ENCODE measurements at places on chromosomes 11 and 22. TPM values are rescaled to one million over a fixed set of nuclear protein-coding genes. Genes with fewer than 3 reads are reported as not detected.

The SAA4 gene
- not detected for total RNA-seq

The PATE4 gene
- 0.31 TPM for total RNA-seq

The MYOD1 gene
- not detected for total RNA-seq

The ACR gene
- 2.8 TPM for total RNA-seq

The IL17RA gene
- 63.7 TPM for total RNA-seq

The MN1 gene
- 9.9 TPM for total RNA-seq

The GDPD4 gene
- total RNA-seq, result not detected

The PITPNB gene
- 72.5 TPM for total RNA-seq

The ELFN2 gene
- total RNA-seq, result 1.2 TPM

The OR8D1 gene
- total RNA-seq, result not detected

The CALCA gene
- not detected for total RNA-seq

The FADS1 gene
- 102 TPM for total RNA-seq

All from endothelial cell (in vitro differentiated cells).